ENCODE measurements at places on chromosomes 16 and 17.
A peak's percentile ranks its signal among the peaks of the same experiment; 100 is the strongest.

DNA sequence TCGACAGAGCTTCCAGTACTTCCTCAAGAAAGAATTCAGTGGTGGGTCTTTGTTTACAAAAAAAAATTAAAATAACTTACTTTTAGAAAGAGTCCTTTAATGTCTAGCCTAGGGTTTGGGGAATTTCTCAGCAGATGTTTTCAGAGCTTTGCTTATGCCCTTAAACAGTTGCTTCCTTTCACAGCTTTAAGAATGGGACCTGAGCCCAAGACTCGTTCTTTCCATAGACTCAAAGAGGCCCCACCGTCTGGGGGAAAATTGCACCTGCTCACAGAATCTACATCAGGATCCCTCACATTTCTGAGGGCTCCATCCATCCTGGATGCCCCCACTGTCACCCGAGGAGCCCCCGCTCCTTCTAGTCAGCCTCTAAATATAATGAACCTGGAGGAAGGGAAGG lies 60.0 kb downstream of the RGS9 start:
- DNase-seq, result no peak

GRCh38 chr16:22664561-22664997 lies 149.4 kb upstream of the HS3ST2 start:
- no peak for DNase-seq

GRCh38 chr17:69516911-69517310 lies 102.4 kb downstream of the MAP2K6 start:
- DNase-seq, result no peak

DNA sequence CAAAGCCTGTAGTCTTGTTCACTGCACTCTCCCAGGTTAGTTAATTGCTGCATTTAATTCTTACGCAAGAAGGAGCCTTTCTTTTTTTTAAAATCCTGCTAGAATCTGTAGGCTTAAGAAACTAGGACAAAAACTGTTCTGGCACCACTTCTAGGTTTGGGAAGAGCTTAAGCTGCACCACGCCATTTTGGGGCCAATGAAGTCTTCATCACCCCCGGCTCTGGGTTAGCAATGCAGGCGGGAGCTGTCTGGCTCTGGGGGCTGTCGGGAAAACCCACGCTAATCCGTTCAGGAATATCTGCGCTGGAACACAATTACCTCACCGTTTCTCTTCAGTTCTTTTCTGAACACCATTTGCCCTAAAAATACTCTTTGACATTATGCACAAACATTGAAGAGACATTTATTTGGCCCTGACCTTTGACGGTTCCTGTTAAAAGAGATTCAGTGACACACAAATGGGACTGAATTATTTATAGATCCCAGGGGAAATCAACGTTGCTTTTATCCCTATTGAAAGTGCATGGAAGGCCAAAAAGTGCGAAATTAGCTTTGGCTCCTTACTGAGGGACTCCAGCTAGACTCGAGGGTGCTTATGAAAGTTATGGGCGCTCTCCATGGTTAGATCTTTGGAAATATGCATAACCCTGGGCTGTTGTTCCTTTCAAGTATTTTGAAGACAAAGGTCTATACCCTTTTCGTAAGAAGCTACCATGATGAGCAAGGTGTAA lies 249.2 kb downstream of the HAPSTR1 start:
- no peak for DNase-seq

DNA sequence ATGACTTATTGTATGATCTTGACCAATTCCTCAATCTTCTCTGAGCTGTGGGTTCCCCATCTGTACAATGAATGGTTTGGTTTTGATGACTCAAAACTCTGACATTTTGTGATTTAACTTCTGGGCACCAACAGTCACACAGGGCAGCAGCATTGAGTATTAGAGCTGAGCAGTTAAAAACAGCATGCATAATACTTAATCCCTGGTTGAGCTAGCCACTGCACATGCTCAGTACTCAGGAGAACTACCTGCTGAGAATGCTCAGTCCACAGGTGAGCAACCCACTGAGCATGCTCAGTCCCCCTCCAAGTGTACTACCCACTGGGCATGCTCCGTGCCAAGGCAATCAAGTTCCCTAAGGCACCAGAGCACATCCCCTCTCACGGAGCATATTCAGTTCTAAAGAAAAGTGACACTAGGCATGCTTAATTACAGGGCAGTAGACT lies 68.7 kb downstream of the AIPL1 start:
- DNase-seq, result no peak

- DNase-seq, result no peak
Observed at GRCh38 chr16:75364286-75364791, 69.0 kb downstream of the CFDP1 start.

- no peak for DNase-seq
Observed at GRCh38 chr16:78761427-78761826, 662.0 kb downstream of the WWOX start.

- DNase-seq, result no peak
Observed at GRCh38 chr17:61331886-61332285, 67.8 kb upstream of the TBX2 start.

- DNase-seq, result no peak
Observed at GRCh38 chr16:27286451-27286850, 17.9 kb upstream of the NSMCE1 start.

DNA sequence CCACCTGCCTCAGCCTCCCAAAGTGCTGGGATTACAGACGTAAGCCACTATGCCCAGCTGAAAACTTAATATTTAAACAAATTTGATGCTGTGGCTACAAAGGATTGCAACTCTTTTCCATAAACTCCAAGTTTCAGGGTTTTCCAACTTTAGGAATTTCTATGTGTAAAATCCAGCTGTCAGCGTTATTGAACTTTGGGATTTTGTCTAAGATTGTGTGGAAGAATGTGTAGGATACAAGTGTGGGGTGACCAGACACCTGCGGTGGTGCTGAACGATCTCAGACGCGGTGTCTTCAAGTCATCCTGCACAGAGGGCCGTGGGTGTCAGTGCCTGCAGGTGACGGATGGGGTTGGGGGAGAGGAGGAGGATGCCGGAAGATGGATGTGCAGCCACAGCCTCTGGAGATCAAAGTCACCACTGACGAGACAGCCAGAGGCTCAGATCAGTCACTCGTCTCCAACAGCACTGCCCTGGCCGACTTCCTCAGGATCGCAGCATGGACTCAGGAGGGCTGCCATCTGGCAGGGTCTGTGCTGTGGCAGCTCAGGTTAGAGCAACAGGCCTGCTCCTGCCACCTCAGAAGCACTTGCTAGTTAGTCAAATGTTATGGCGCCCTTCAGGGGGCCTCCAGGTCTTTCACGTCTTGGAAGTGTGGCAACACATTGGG lies 13.0 kb downstream of the ACSF3 start:
- no peak for DNase-seq

DNA sequence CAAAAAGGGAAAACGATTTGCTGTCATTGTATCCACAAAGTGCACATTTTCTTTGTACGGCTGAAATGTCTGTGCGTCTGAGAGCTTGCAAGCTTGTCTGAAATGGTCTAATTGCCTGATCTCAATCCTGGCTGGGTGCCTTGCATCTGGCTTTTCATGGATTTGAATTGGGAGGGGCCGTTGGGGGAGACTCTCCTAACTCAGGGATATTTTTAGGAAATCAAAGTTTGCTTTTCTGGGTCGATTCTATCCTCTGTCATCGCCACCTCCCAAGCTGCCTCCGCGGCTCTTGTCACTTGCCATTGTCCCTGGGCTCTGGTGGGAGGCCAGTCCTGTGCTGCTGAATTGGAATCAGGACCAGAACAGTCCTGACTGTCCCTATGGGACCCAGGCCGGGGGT lies 33.3 kb upstream of the MGAT5B start:
- DNase-seq, result no peak

- no peak for DNase-seq
Observed at GRCh38 chr16:79283578-79283977, 317.0 kb downstream of the MAF start.

GRCh38 chr16:89983536-89983935 lies 35.0 kb downstream of the DEF8 start:
- no peak for DNase-seq

DNA sequence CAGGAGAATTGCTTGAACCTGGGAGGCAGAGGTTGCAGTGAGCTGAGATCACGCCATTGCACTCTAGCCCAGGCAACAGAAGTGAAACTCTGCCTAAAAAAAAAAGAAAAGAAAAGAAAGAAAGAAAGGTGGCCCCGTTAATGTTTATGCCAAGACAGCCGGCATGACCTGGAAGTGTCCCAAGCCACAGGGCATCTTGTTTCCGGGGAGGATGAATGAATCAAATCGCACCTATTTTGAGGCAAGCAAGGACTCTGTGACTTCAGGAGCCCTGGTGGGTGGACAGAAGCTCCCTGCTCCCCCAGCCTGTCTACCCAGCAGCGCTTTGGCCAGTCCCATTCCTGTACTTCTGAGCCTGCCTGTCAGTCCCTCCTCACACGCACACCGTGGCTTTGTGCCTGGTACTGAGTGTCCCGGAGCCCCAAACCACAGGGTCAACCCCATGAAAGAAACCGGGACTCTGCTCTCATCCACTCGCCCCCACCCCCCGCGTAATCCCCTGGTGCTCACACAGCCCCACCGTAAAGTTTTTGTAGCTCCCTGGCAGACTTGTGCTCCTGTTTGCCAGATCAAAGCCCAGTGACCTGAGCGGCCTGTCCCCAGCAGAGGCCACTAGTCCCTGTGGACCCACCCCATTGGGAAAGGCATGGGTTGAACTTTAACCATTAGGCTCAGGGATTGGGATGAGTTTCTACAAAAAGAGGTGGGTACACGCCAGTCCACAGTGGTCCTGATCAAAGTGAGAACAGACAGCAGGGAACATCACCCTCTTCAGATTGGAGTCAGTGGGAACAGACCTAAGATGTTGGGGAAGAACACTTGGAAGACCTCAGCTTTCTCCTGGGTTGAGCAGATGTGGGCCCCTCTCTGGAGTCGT lies 19.3 kb downstream of the CD2BP2 start:
- no peak for DNase-seq

- no peak for DNase-seq
Observed at GRCh38 chr16:24848065-24848464, 2.3 kb downstream of the SLC5A11 start.

- DNase-seq, result no peak
Observed at GRCh38 chr16:86974120-86974519, 343.1 kb downstream of the C16orf95 start.

DNA sequence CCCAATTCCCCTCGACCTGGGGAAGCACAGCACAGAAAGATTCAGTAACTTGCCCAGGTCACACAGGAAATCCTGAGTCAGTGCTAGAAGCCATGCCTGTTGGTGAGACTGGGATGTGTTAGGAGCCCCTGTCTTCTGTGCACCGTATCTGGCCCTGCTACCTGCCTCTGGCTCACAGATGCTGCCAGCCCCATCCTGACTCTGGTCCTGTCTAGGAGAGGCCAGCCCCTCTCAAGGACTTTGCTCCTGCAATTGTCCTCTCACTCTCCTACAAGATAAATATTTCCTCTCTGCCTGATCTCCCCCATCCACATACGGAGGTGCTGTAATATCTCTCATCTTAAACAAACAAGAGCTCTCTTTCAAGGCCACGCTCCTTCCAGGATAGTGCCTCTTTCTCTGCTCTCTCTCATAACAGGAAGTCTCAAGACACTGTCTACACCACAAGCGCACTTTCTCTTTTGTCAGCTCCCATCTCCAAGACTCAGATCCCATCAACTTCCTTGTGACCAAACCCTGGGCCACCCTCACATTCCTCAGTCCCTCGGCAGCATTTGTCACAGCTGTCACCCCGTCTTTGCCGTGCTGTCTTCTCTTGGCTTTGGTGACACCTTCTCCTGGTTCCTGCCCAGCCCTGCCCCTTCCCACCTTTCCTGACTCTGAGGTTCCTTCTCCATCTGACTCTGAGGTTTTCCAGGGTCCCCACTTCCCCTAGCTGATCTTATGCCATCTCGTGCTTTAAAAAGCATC lies 1.9 kb downstream of the SLC13A2 start:
- DNase-seq, result no peak

DNA sequence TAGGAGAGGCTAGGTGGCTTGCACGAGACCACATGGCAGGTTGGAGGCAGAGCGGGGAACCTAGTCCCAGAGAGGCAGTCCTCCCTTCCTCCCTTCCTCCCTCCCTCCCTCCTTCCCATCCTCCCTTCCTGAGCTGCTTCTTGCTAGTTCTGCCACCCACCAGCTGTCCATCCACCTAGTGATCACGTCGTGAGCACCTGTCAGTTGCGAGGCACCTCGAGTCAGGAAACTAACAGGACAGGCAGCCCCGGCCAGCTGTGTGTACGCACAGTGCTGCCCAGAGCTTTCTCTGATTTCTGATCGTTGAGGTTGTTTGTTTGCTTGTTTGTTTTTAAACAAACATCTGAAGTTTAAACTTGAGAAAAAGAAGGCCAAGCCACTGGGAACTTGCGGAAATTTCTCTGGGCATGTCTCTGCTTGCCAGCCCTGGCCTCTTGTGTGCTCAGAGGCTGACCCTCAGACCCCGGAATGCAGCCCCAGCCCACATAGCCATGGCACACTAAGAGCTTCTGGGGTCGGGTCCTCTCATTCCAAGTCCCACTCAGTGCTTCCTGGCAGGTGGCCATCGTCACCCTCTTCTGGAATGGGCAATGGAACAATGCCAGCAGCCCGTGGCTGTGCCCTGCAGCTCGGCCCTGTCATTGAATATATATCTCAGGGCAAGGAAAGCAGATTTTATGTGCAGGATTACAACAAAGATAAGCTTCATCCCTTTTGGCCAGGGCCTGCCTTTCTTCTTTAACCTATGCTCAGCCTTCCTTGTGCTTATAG lies 174.0 kb downstream of the KATNIP start:
- no peak for DNase-seq

DNA sequence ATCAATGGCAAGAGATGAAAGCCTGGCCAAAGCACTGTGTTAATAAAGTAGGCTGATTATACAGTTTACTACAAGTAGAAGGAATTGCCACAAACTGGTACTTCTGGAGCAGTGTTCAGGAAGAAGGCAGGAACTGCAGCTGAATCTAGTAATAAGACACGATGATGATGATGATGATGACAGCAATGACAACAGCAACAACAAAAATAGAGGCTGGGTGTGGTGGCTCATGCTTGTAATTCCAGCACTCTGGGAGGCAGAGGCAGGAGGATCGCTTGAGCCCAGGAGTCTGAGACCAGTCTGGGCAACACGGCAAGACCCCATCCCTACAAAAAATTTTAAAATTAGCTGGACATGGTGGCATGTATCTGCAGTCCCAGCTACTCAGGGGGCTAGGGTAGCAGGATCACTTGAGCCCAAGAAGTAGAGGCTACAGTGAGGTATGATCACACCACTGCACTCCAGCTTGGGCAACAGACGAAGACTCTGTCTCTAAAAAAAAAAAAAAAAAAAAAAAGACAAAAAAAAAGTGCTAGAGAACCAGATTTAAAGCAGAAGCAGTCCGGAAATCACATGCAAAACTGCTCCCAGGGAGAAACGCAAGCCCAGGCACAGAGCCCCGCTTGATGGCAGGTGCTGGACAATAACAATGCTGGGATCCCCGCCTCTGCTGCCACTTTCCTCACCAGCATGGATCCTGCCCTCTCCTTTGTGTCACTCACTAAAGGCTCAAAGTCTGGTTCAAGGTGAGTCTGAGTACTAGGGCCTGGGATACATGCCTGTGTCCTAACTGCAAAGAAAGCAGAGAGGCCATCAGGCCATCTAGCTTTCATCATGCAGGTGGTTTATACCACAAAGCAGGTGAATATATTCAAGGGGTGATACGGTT lies 44.8 kb downstream of the CPPED1 start:
- DNase-seq, result no peak

- DNase-seq, result no peak
Observed at GRCh38 chr16:56399047-56399446, 26.3 kb downstream of the AMFR start.

- peak; percentile 94 for DNase-seq
Observed at GRCh38 chr16:53099318-53100130, 44.7 kb downstream of the CHD9 start.
